T1000 (cell line): ENCODE measurements at places on chromosomes 13 and 19.

- no peak for DNase-seq
Observed at GRCh38 chr13:73556128-73556527, 497.3 kb downstream of the KLF5 start.

DNA sequence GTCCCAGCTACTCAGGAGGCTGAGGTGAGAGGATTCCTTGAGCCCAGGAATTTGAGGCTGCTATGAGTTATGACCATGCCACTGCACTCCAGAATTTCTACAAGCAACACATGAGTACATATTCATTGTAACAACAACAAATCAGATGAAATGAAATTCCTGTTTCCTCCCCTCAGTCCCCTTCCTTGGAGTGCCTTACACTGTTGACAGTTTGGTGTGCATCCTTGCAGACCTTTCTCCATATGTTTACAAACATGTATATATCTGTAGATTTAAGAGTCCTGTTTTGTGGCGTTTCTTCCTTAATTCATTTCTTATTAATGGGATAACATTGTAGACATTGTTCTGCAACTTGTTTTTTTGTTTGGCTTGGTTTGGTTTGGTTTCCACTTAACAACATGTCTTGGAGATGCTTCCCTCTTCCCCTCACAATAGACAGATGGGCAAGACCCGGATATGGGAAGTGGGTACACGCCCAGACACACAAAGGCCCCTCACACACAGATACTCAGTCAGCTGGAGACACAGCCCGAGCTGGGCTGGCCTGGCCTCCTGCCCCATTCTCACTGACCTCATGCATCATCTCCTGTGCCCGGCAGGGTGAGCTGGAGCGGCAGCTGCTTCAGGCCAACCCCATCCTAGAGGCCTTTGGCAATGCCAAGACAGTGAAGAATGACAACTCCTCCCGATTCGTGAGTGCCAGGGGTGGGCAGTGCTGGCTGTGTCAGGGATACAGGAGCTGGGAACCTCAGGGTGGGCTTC is 21.7 kb downstream of the MYH14 start:
- DNase-seq, result no peak

- no peak for DNase-seq
Observed at GRCh38 chr19:45123440-45123850, 30.5 kb downstream of the PPP1R37 start.

- no peak for DNase-seq
Observed at GRCh38 chr13:51900471-51900870, 38.7 kb downstream of the CCDC70 start.

DNA sequence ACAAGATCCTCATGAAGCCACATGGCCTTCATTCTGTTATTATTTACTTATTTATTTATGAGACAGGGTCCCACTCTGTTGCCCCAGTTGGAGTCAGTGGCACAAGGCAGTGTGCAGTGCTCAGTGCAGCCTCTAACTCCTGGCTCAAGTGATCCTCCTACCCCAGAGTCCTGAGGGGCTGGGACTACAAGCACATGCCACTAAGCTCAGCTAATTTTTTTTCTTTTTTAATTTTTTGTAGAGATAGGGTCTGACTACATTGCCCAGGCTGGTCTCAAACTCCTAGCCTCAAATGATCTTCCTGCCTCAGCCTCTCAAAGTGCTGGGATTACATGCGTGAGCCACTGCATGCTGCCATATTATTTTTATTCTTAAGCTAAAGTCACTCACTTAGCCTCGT is 241.4 kb downstream of the UQCRFS1 start:
- DNase-seq, result no peak

GRCh38 chr19:58364146-58364545 is 1.6 kb upstream of the ZNF497 start:
- DNase-seq, result no peak
